Activated naive CD4-positive, alpha-beta T cell treated with anti-CD3 and anti-CD28 coated beads, Interleukin-2, amount 50 U/mL, for 16 hours (primary cell): ENCODE measurements at places on chromosomes 6 and 20.

GRCh38 chr20:37928996-37929682, 26.2 kb downstream of the VSTM2L start:
- no peak for DNase-seq

- DNase-seq, result no peak
Observed at GRCh38 chr6:114446342-114446741, 103.5 kb upstream of the HS3ST5 start.

DNA sequence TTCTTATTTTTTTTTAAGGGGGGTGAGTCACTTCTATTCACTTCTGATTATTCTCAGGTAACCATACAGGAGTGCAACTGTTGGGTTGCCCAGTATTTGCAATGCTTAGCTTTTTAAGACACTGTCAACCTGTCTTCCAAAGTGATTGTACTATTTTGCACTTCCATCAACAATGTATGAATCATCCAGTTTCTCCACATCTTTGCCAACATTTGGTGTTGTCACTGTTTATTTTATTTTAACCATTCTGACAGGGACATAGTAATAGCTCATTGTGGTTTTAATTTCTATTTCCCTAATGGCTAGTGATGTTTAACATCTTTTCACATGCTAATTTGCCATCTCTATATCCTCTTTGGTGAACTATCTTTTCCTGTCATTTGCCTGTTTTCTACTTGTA, 1.4 kb upstream of the SLC13A3 start:
- DNase-seq, result no peak

- DNase-seq, result no peak
Observed at GRCh38 chr20:24879875-24880274, 69.2 kb upstream of the CST7 start.

- no peak for DNase-seq
Observed at GRCh38 chr20:35974256-35974655, 5.9 kb downstream of the CNBD2 start.

GRCh38 chr6:49782293-49782692, 4.8 kb downstream of the PGK2 start:
- DNase-seq, result no peak

DNA sequence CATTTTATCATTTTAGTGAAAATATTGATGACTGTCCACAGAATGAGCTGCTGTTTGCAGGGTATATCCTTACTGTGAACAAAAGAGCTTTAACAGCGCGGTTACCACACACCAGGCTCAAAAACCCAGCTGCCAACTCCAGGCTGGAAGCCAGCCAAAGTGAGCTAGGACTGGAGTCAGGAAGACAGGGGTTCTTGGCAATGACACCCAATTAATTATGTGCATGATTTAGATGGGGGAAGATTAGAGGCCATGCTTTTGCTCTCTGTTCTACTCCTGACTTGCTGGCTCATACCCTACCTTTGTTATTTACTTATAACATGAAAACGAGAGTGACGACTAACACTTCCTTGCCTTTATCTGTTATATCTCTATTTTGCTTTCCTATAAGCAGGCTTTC, 128.9 kb upstream of the SHLD1 start:
- no peak for DNase-seq
